CD4-positive, alpha-beta T cell treated with Interleukin-1 beta for 1 hour (primary cell): ENCODE measurements at places on chromosomes 6 and 20.
A peak's percentile ranks its signal among the peaks of the same experiment; 100 is the strongest.

GRCh38 chr6:129543981-129544380 is 166.0 kb downstream of the ARHGAP18 start:
- DNase-seq = no peak

DNA sequence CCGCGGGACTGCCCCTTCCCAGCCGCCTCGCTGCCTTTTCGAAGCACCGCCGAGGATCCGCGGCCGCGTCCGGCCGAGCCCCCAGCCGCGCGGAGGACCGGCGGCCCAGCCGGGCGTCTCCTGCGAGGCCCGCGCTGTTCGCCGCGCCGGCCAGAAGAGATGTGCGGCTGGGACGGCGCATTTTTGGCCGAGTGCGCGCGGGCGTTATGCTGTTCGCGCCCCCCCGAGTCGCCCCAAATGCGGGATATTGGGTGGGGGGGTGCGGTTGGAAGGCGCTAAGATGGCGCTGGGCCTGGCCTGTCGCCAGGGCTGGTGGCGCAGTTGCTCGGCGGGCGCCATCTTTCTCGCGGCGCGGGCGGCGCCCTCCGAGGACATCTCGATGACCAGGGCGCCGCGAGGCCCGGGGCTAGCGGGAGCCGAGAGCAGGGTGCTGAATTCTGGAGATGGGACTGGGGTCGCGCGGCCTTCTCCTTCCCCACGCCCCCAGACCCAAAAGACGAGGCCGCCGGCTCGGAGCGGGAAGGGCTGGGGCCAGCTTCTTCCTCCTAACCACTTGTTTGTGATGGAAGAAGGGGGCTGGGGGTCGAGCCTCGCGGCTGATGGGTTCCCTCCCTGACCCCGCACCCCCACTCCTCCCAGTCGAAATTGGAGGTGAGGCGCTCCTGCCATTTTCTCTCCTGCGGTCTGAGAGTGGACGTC is 1.5 kb downstream of the BICRAL start:
- peak; percentile 85 for DNase-seq

DNA sequence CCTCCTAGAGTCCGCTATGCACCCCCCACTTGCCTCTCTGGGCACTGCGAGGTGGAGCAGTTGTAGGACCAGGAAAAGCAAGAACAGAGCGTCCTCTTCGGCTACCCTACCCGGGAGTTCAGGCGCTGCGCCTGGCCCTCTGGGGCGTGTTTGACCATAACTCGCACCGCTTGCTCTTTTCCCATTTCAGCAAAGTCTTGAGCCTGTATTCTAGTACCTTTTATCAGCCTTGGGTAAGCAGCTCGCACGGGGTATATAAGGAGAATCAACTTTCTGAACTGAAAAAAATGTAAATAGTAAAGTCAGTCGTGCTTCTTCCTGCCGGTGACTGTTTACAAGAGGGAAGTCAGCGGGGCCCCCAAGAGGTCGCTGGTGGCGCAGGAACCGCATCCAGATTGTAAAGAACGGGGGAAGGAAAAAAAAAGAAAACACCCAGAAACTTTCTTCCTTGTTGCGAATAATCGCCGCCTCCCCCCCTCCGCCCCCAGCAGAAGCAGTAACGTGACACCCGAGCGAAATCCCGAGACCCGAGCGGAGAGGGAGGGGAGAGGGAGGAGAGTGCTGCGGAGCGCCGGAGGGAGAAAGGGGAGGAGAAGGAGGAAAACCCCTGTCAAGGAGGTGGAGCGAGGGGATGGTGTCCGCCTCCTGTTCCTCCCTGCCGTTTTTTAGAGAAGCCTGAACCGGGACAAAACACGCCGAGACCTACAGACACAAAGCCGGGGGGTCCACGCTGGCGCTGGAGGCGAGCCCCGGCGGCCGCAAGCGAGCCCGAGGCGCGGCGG is at the start of gene UST:
Gene UST (plus strand): TSS at position 668 of the 782 bp plus-strand sequence. CDS start 401 bp downstream, outside the sequence.
- DNase-seq = peak; percentile 75

GRCh38 chr6:6925391-6926164 is 182.2 kb upstream of the RREB1 start:
- no peak for DNase-seq

DNA sequence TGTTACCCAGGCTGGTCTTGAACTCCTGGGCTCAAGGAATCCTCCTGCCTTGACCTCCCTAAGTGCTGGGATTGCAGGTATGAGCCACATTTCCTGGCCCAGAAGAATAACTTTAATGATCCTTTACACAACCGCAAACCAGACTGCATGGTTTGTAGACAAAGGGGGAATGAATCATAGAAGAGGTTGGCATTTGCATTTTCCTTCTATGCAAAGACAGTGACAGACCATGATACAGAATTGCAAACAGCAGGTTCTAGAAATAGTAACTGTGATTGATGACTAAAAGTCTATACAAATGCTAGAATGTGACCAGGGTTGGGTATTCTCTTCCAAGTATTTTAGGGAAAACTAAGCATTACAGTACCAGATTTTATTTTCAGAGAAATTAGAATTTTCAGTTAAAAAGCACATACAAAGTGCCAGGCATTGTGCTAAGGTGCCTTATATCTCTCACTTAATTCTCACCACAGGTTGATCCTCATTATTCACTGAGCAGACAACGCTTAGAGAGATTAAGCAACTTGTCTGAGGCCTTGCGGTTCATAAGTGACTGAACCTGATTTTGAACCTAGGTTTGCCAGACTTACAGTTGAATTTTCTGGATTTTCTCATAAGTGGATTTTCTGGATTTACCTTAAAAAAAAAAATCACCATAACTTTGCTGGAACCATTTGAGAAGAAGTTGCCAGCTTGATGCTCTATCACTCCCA is 146.6 kb downstream of the ZFAND3 start:
- no peak for DNase-seq

DNA sequence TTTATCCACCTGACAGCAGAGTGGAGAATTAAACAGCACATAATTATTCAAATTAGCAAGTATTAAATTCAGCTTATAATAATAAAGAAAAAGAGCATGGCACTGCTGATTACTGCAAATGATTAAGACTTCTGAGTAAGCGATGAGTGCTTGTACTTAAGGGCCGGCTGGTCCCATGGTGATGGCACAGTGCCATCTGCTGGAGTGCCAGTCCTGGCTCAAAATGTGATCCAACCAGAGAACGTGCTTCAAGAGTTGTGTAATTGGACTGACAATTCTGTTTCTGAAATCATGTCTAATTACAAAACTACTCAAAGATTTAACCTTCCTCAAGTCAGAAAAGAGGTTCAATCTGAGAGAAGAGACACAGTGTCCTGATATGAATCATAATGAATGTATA is 181.6 kb upstream of the RGS17 start:
- peak; percentile 10 for DNase-seq

DNA sequence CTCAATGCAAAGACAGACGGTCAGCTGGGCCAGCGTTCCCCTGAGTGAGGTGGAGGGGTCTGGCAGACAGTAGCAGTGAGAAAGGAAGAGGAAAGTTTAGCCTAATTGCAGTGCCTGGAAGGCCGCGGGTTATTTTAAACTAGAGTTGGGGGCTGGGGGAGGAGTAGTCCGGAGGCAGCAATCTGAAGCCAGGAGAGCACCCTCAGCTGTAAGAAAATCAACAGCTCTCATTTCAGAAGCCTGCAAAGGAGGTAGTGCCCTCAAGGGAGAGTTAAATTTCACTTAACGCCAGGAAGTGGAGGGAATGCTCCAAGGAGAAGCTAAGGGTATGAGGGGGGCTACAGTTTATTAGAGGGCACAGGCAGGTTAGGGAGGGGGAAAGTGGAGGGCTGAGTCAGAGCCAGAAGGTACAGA is 26.9 kb downstream of the RING1 start:
- no peak for DNase-seq
